C1 segment of cervical spinal cord (tissue), 14 donors: ENCODE measurements at places on chromosomes 6 and 20.

GRCh38 chr20:4445331-4445730 lies 276.4 kb upstream of the PRND start:
- DNase-seq = no peak

- no peak for DNase-seq
Measured at GRCh38 chr20:64038565-64039292, 2.7 kb downstream of the C20orf204 start.

- no peak for DNase-seq
Measured at GRCh38 chr20:37311710-37312355, 22.4 kb downstream of the MANBAL start.

DNA sequence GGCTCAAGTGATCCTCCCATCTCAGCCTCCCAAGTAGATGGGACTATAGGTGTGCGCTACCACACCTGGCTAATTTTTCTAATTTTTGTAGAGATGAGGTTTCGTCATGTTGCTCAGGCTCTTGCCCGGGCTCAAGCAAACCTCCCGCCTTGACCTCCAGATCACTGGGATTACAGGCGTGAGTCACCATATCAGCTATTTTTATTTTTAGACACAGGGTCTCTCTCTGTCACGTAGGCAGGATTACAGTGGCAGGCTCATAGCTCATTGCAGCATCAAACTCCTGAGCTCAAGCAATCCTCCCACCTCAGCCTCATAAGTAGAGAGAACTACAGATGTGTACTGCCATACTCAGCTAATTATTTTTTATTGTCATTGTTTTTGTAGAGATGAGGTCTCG lies 41.7 kb downstream of the SLC23A2 start:
- no peak for DNase-seq

GRCh38 chr20:17059465-17059864 lies 167.4 kb upstream of the PCSK2 start:
- no peak for DNase-seq

GRCh38 chr6:165967810-165968407 lies 199.7 kb downstream of the TBXT start:
- no peak for DNase-seq
